ENCODE measurements at places on chromosomes 16 and 17. TPM values are rescaled to one million over a fixed set of nuclear protein-coding genes. Genes with fewer than 3 reads are reported as not detected.

- H3K4me1 ChIP-seq = peaks cover 14% of the 10 kb centered on the region
- H3K27ac ChIP-seq = peak overlapping the region; percentile 84
- DNase-seq = peak; percentile 74
- no peaks in the 10 kb centered on the region for H3K36me3 ChIP-seq
- H3K4me3 ChIP-seq = no peak overlapping the region
Observed at GRCh38 chr17:16027708-16028584, 28.3 kb downstream of the TTC19 start.

DNA sequence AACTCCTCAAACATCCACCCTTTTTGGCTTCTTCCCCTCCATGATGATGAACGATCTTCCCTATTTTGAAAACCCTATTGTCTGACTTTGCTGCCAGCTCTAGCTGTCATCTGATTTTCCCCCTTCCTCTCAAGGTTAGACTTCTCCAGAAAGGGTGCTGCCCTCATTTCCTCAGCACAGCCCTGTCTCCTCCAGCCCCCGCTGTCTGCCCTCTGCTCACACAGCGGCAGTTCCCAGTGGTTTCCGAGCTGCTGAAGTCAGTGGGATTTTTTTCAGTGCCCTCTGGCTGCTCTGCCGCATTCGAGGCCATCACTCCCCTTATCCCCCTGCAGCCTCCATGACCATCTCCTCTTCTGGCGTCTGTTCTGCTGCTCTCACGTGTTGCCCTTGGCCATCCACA lies 26.6 kb upstream of the C17orf107 start:
- no peak overlapping the region for H3K4me3 ChIP-seq
- H3K36me3 ChIP-seq = no peaks in the 10 kb centered on the region
- DNase-seq = peak; percentile 51
- H3K4me1 ChIP-seq = peaks cover 14% of the 10 kb centered on the region
- H3K27me3 ChIP-seq = no peaks in the 10 kb centered on the region

- H3K4me1 ChIP-seq = no peaks in the 10 kb centered on the region
- no peaks in the 10 kb centered on the region for H3K36me3 ChIP-seq
- H3K27me3 ChIP-seq = no peaks in the 10 kb centered on the region
- no peak overlapping the region for H3K4me3 ChIP-seq
- H3K27ac ChIP-seq = no peak overlapping the region
- no peak for DNase-seq
Observed at GRCh38 chr17:40565769-40566409, 617 bp upstream of the CCR7 start.

DNA sequence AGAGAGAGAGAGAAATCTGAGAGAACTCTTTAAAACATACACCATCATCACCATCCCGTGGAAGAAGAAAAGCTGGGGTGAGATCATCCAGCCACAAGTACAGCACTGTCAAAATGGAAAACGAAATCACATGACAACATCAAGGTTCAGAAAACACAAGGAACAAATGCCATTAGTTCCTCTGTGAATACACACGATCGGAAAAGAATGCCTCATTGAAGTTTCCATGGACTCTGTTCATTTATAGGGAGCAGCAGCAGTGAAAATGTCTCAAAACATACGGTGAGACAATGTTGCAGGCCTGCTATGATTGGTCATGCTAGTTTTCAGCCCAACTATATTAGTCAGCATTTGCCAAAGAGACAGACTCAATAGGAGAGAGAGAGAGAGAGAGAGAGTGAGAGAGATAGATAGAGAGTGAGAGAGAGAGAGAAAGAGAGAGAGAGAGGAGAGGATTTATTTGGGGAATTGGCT lies 4.4 kb downstream of the CFAP97D1 start:
- H3K27me3 ChIP-seq = no peaks in the 10 kb centered on the region
- no peak overlapping the region for H3K27ac ChIP-seq
- H3K4me3 ChIP-seq = no peak overlapping the region
- no peaks in the 10 kb centered on the region for H3K36me3 ChIP-seq
- peaks cover 4% of the 10 kb centered on the region for H3K4me1 ChIP-seq
- DNase-seq = no peak

- H3K4me1 ChIP-seq = peaks cover 4% of the 10 kb centered on the region
- H3K27ac ChIP-seq = no peak overlapping the region
- H3K36me3 ChIP-seq = no peaks in the 10 kb centered on the region
- no peak overlapping the region for H3K4me3 ChIP-seq
- DNase-seq = no peak
Observed at GRCh38 chr17:79851461-79851817, 12.2 kb upstream of the CBX4 start.

- no peak overlapping the region for H3K4me3 ChIP-seq
- no peak overlapping the region for H3K27ac ChIP-seq
- DNase-seq = no peak
Observed at GRCh38 chr17:80593181-80593580, 48.5 kb downstream of the RPTOR start.

GRCh38 chr17:74822335-74822938 lies 37.2 kb downstream of the GRIN2C start:
- no peak overlapping the region for H3K4me3 ChIP-seq
- H3K27me3 ChIP-seq = no peaks in the 10 kb centered on the region
- no peak for DNase-seq
- H3K36me3 ChIP-seq = no peaks in the 10 kb centered on the region

GRCh38 chr17:76674600-76674999 lies 31.0 kb upstream of the ST6GALNAC1 start:
- H3K4me1 ChIP-seq = peaks cover 19% of the 10 kb centered on the region
- no peaks in the 10 kb centered on the region for H3K36me3 ChIP-seq
- H3K4me3 ChIP-seq = no peak overlapping the region

- H3K4me3 ChIP-seq = no peak overlapping the region
- H3K27ac ChIP-seq = no peak overlapping the region
- peaks cover 14% of the 10 kb centered on the region for H3K4me1 ChIP-seq
- H3K36me3 ChIP-seq = no peaks in the 10 kb centered on the region
- H3K27me3 ChIP-seq = no peaks in the 10 kb centered on the region
Observed at GRCh38 chr16:67594256-67594915, 32.1 kb downstream of the CTCF start.

- H3K4me1 ChIP-seq = peaks cover 93% of the 10 kb centered on the region
- H3K36me3 ChIP-seq = no peaks in the 10 kb centered on the region
- DNase-seq = no peak
- H3K4me3 ChIP-seq = peak overlapping the region; percentile 99
Observed at GRCh38 chr17:40318830-40319391, 9.9 kb downstream of the RARA start.

- H3K27me3 ChIP-seq = no peaks in the 10 kb centered on the region
- H3K27ac ChIP-seq = no peak overlapping the region
- peaks cover 11% of the 10 kb centered on the region for H3K4me1 ChIP-seq
- H3K36me3 ChIP-seq = no peaks in the 10 kb centered on the region
Observed at GRCh38 chr17:55513885-55514590, 2.8 kb upstream of the SMIM36 start.

DNA sequence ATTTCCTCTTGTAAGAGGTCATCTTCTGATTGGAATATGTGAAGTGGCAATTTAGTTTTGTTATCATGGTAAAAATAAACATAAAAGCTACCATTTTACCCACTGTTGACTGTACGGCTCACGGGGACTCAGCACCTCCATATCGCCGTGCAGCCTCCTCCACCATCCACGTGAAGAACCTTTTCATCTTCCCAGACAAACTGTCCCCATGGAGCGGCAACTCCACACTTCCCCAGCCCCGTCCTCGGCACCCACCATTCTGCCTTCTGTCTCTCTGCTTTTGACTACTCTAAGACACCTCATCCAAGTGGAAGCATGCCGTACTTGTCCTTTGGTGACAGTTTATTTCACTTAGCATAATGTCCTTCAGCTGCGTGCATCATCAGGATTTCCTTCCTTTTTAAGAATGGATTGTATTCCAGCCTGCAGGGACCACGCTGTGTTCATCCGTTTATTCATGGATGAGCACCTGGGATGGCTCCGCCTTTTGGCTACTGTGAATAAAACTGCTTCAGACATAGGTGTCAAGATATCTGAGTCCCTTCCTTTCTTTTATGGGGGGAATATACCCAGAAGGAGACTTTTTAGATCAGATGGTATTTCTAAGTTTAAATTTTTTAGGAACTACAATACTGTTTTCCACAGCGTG lies 14.3 kb downstream of the FBXO31 start:
- no peaks in the 10 kb centered on the region for H3K27me3 ChIP-seq
- DNase-seq = no peak
- peak overlapping the region; percentile 33 for H3K27ac ChIP-seq
- H3K36me3 ChIP-seq = no peaks in the 10 kb centered on the region

- H3K36me3 ChIP-seq = peaks cover 28% of the 10 kb centered on the region
- no peak overlapping the region for H3K4me3 ChIP-seq
- H3K27me3 ChIP-seq = no peaks in the 10 kb centered on the region
- no peak for DNase-seq
- peaks cover 76% of the 10 kb centered on the region for H3K4me1 ChIP-seq
Observed at GRCh38 chr17:73282629-73283028, 20.9 kb upstream of the CPSF4L start.

GRCh38 chr16:74583926-74584666 lies 22.8 kb downstream of the GLG1 start:
- H3K27me3 ChIP-seq = no peaks in the 10 kb centered on the region
- no peak overlapping the region for H3K27ac ChIP-seq
- H3K4me3 ChIP-seq = no peak overlapping the region
- peaks cover 30% of the 10 kb centered on the region for H3K4me1 ChIP-seq
- no peak for DNase-seq

GRCh38 chr16:11092788-11093571 lies 148.6 kb downstream of the CLEC16A start:
- no peak for DNase-seq
- no peak overlapping the region for H3K4me3 ChIP-seq
- no peaks in the 10 kb centered on the region for H3K27me3 ChIP-seq
- H3K36me3 ChIP-seq = no peaks in the 10 kb centered on the region

DNA sequence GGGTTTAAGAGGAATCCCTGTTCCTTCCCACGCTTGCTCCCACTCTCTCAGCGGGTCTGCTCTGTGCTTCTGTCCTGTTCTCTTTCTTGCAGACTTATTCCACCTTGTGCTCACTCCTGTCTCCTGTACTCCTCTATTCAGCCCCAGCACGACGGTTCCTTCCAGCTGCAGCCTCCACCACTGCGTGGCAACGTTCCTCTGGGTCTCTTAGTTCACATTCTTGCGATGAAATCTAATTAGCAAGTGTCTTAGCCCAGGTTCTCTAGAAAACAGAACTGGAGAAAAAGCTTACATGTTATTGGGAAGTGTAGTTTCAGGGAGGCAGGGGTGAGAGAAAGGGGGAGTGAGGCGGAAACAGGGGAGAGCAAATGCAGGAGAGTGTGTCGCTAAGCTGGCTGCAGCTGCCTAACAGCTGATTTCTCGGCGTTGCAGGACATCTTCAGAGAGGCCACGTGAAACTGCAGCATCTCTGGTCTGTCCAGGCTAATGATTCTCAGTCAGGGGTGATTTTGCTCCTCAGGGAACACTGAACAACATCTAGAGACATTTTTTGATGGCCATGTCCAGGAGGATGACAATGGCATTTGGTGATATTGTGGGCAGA lies 213.2 kb upstream of the NLRP1 start:
- H3K4me1 ChIP-seq = no peaks in the 10 kb centered on the region
- no peak for DNase-seq
- no peaks in the 10 kb centered on the region for H3K36me3 ChIP-seq
- H3K4me3 ChIP-seq = no peak overlapping the region
- no peak overlapping the region for H3K27ac ChIP-seq

DNA sequence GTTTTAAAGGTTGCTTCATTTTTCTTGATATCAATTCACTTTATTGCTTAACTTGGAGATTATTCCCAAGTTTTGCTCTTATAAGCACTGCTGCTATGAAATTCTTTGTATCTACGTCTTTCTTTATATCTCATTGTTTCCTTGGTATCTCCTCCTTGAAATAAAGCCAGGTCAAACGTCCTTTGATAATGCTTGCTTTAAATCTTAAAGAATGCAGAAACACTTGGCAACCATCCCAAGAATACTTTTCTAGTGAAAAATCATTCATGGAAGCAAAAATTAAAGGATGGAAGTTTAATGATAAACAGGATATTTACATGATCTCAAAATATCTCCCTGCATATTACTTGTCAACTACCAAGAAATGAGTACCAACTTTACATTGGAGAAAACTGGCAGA lies 175.2 kb downstream of the CPPED1 start:
- no peaks in the 10 kb centered on the region for H3K27me3 ChIP-seq
- no peak overlapping the region for H3K4me3 ChIP-seq
- no peaks in the 10 kb centered on the region for H3K36me3 ChIP-seq
- H3K4me1 ChIP-seq = no peaks in the 10 kb centered on the region

GRCh38 chr17:31926100-31926729 lies 10.6 kb upstream of the SUZ12 start:
- no peaks in the 10 kb centered on the region for H3K36me3 ChIP-seq
- no peaks in the 10 kb centered on the region for H3K27me3 ChIP-seq
- no peak for DNase-seq
- no peak overlapping the region for H3K4me3 ChIP-seq
- H3K27ac ChIP-seq = no peak overlapping the region

GRCh38 chr17:17028059-17028877 lies 14.0 kb upstream of the MPRIP start:
- H3K27ac ChIP-seq = peak overlapping the region; percentile 61
- DNase-seq = peak; percentile 40
- no peaks in the 10 kb centered on the region for H3K27me3 ChIP-seq
- peaks cover 3% of the 10 kb centered on the region for H3K4me1 ChIP-seq

DNA sequence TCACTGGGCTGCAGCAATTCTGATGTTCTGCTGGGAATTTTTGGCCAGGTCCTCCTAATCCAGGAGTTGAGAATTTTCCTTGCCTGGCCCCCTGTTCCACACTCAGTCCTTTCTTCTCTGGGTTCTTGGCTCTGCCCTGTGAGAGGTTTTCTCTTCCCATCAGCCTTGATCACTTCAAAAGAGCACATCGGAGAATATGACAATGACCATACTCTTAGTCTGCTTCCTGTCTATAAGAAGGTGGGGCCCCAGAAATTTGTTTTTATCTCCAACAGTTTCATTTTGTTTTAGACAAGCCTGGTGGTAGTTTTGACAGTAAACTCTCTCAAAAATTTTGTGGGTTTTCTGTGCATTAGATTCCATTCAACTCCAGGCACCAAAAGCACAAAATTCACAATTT lies 70.7 kb downstream of the C17orf67 start:
- H3K36me3 ChIP-seq = no peaks in the 10 kb centered on the region
- H3K4me1 ChIP-seq = no peaks in the 10 kb centered on the region
- DNase-seq = no peak
- H3K4me3 ChIP-seq = no peak overlapping the region
- H3K27ac ChIP-seq = no peak overlapping the region

CRISPLD2 gene
- total RNA-seq = 2.1 TPM

HS3ST3B1 gene
- 3.9 TPM for total RNA-seq

SPATA32 gene
- 0.06 TPM for total RNA-seq

MSRB1 gene
- total RNA-seq = 10.0 TPM

DNAAF8 gene
- total RNA-seq = 1.1 TPM

KRTAP4-9 gene
- not detected for total RNA-seq

ST6GALNAC1 gene
- total RNA-seq = not detected

Measured in adrenal gland (tissue), 19 donors.